GM13976 (cell line): ENCODE measurements at places on chromosomes 1 and 21.
A peak's percentile ranks its signal among the peaks of the same experiment; 100 is the strongest.

- no peak for DNase-seq
Observed at GRCh38 chr1:54929700-54930099, 42.7 kb upstream of the DHCR24 start.

GRCh38 chr1:20184481-20184900 lies 1.4 kb upstream of the UBXN10 start:
- DNase-seq: no peak

- no peak for DNase-seq
Observed at GRCh38 chr21:38386967-38387366, 111.3 kb downstream of the ERG start.

- DNase-seq: no peak
Observed at GRCh38 chr1:59043796-59044195, 253.1 kb upstream of the FGGY start.

- DNase-seq: no peak
Observed at GRCh38 chr1:223844787-223845036, 1.0 kb downstream of the TP53BP2 start.

DNA sequence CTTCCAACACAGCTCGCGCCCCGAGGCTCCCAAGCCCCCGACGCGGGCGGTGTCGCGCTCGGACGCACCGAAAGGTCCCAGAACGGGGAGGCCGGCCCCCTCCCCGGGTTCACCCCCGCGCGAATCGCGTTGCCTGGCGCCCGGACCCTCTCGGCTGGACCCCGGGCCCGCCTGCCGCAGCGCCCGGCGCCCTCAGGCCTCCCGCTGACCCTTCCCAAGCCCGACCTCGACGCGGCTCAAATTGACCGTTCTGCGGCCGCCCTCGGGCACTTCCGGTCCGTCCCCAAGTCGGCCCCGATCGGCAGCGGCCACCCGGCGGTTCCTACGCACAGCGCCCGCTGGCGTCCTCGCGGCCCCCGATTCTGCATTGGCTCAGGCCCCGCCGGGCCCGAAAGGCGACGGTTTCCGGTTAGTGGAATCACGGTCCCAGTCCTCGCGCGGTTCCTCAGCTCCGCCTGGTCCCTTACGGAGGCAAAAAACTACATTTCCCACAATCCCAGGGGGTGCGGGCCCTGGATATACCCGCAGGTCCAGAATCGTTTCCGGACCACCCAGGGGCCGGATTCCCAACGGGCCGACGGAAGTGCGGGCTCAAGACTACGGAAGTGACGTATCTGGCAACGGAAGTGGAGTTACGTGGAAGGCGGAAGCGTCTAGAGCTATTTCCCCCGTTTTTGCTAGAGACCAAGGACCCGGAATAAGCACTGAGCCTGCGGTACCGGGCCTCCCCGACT lies at the start of gene AURKAIP1:
Gene AURKAIP1 (minus strand): TSS at position 279 of the 734 bp plus-strand sequence. CDS start 451 bp downstream, outside the sequence.
- DNase-seq: peak; percentile 99

GRCh38 chr1:22654692-22655091 lies 1.7 kb downstream of the C1QB start:
- DNase-seq: no peak

DNA sequence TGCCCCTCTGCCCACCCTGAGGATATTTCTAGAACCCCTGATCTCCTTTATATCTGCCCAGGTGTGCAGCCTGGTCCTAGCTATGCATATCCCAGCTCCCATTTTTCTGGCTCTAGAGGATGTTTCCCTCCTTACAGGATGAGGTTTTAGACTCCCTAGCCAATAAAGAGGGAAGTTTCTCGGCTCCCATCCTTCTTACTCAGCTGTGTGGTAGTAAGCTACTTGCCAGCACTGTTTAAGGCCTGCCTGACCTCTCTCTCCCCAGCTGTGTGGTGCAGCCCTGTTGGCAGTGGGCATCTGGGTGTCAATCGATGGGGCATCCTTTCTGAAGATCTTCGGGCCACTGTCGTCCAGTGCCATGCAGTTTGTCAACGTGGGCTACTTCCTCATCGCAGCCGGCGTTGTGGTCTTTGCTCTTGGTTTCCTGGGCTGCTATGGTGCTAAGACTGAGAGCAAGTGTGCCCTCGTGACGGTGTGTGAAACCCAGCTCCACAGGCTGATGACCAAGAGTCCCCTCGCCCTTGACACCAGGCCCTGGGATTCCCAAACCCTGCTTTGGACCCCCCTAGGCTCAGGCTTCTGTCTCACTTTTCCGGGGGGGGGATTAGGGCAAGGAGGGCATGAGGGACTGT lies 7.8 kb upstream of the P3R3URF start:
- DNase-seq: peak; percentile 56

DNA sequence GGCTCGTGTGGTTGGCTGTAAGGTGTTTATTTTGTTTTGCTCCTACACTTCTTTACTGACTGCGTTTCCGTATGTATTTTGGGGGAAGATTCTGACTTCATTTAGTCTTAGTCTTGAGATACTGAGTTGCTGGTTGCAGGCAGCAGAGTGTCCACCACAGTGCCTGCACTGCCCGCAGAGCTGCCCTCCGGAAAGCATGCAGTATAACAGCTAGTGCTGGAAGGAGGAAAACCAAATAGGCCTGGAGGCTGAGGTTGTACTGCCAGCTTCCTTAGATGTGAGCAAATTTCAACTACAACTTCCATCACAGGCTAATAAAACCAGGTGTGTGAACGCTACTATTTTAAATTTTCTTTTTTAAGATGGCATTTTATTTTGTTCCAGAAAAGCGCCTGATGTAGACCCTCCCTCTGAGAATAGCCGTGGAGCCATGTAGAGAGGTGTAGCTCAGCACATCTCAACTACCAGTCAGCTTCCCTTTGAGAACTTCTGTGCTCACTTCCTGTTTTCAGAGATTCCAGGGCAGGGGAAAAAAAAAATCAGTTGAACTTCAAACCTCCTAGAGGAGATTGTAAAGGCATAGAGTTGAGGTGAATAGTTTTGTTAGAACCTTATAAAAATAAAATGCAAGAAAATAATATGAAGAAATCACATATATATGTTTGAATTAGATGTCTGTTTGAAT lies 17.6 kb downstream of the LMO4 start:
- DNase-seq: no peak

DNA sequence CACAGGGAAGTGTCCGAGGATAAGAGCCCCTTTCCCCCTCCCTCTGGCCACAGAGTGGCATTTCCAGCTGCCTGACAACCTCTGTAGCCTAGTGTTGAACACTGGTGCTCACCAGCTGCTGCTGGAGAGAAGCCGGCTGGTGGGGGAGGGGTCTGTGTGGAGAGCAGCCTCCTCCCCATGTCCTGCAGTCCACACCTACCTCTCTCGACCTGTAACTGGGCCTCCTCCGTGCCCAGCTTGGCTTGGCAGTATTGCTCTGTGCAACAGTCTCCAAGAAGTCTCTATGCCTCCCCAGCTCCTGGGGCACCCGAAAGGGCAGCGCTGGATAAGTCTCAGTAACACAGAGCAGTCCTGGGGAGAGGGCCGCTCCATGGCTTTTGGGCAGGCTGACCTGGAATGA lies 17.0 kb downstream of the PAPPA2 start:
- no peak for DNase-seq

GRCh38 chr1:40853113-40853884 lies 8.9 kb downstream of the CITED4 start:
- no peak for DNase-seq

- DNase-seq: no peak
Observed at GRCh38 chr21:34705011-34705410, 36.2 kb downstream of the CLIC6 start.

DNA sequence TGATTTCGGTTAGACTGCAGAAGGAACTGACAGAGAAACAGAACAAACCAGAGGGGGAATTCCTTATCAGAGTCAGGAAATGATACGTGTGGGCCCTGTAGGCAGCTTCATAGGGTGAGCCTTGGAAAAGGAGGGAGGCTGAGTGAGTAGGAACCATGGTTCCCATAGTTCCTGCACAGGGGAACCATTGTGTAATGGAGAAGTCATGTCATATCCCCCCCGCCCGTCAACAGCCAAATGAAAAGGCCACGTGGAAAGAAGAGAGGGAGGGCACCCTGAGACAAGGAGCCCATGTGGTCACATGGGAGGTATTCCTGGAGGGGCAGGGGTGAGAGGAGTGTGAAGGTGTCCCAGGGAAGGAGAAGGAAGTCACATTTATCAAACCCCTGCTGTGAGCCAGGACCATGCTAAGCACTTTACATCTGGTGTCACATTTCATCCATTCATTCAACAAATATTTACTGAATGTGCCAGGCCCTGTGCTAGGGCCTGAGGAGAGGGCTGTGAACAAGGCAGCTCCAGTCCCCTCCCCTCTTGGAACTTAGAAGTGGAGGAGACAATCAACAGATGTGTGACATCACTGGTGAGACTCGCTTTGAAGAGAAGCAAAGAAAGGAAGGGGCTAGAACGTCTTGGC lies 15.7 kb upstream of the FGR start:
- no peak for DNase-seq

DNA sequence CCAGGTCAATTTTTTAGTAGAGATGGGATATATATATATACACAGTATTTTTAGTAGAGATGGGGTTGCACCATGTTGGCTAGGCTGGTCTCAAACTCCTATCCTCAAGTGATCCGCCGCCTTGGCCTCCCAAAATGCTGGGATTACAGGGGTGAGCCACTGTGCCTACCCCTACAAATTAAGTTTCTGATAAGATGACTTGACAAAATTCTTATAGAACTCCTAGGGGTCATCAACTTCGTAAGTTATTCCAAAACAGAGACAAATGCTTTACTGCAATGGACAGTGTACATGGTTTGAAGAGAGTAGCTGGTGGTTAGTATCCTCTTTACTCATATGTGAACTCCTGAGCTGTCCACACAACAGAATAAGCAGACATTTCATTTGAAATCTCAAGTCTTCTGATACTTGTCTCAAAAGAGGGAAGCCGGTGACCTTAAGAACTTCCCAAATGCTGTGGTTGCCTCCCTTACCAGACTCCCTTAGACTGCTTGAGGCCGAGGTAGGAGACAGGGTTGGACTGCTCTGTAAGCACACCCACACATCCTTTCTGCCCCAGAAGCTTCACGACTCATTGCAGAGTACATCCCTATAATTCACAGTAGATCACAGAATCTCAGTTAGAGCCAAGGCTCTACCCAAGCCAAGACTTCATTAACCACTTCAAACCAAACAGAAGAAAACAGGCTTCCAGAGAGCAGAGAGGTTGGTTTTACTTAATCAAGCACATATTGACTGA lies 244.1 kb upstream of the IRF2BP2 start:
- DNase-seq: no peak

- DNase-seq: no peak
Observed at GRCh38 chr1:28302247-28302646, 26.6 kb upstream of the MED18 start.

GRCh38 chr1:76269155-76269554 lies 194.6 kb downstream of the ST6GALNAC3 start:
- DNase-seq: no peak

GRCh38 chr1:226476648-226477319 lies 68.9 kb upstream of the PARP1 start:
- DNase-seq: no peak

DNA sequence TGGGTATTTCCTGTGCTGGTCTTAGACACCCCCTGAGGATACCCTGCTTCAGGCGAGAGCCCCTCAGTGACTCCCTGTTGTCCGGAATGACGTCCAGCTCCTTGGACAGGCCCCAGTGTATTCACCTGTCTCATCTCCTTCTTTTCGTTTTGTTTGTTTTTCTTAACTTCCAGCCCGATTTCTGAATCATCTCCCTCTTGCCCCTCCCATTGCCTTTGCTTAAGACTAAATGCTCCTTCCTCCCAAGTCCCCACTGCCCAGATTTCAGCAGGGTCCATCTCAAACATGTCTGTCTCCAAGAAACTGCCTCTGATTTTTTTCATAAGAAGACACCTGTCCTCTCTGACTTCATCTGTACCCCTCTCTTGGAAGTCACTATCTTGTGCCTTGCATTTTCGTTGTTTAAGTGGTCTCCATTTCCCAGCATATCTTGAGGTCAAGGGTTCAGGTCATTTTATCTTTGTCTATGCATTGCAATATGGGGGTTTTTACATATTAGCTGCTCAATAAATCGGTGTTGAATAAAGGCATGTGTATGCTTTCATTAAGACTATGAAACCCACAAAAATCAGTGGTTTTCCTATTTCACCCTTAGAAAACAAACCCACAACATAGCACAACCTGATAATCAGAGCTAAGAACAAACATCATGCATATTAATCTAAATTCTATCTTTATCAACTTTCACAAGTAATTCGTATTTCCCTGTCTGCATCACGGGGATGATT lies 58.4 kb upstream of the LGALS8 start:
- no peak for DNase-seq

DNA sequence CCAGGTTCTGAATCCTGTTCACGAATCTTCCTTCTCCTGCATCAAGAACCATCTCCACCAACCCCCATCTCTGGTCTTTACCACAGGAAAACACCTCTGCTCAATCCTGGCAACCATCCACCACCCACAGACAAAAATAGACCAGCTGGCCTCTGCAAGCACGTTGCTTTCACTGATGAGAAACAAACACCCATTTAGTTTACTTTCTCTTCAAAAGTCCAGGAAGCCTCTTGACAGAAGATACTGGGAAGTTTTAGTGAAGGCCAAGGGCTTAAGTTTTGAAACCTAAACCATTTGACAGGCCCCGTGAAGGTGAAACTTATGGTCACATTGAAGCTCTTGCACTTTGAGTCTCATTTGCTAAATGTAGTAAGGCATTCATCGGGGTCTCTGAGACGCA lies 122.6 kb upstream of the PPP2R5A start:
- DNase-seq: peak; percentile 46

DNA sequence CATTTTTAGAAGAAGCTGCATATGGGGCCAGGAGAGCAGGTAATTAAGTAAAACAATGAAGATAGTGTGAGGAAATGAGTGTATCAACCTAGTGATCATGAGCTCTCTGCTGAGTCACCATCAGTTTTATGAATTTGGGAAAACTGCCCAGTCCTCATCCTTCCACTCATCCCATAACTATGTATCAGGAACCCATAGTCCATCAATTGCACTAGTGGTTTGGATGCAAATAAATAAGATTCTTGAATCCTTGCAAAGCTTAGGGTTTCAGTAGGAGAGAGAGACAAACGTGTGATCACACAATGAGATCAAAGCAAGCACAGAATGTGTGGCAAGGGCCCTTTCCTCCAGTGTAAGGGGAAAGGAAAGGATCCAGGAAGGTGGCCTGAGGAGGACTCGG lies 145.6 kb downstream of the ZZZ3 start:
- DNase-seq: no peak

GRCh38 chr1:165259236-165259635 lies 97.3 kb downstream of the LMX1A start:
- DNase-seq: no peak

DNA sequence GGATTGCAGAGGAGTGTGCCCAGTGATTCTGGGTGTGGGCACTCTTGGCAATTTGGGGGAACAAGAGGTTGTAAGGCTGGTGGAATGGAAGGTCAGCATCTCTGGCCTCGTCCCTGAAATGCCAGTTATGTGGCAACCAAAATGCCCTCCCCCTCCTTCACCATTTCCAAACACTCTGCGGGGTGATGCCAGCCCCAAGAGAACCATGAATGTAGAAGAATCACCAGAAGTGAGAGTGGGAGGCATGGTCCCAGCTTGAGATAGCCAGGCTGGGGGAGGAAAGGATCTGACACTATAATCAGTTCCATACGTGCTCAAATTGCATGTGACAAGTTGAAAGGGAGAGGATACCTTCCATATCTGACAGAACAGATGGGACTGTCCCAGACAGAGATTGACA lies 88.7 kb upstream of the EDN2 start:
- DNase-seq: no peak
